Left cardiac atrium (tissue), 4 donors: ENCODE measurements at places on chromosomes 3 and 15. TPM values are rescaled to one million over a fixed set of nuclear protein-coding genes. Genes with fewer than 3 reads are reported as not detected.

PCSK6 gene
- total RNA-seq = 14.5 TPM

C3orf62 gene
- total RNA-seq = 3.2 TPM

CFAP100 gene
- total RNA-seq = not detected

KIF15 gene
- total RNA-seq = 1.4 TPM

ILDR1 gene
- total RNA-seq = not detected

ANKRD34C gene
- total RNA-seq = 0.13 TPM

CCDC54 gene
- total RNA-seq = not detected

TF gene
- total RNA-seq = 31.8 TPM

ST3GAL6 gene
- 22.2 TPM for total RNA-seq

ARPIN gene
- total RNA-seq = 13.4 TPM

PPARG gene
- 40.1 TPM for total RNA-seq

CHRNA7 gene
- total RNA-seq = 0.77 TPM

CPEB1 gene
- total RNA-seq = 3.1 TPM

PEX5L gene
- 0.39 TPM for total RNA-seq

SLC6A11 gene
- total RNA-seq = not detected

ERICH6 gene
- total RNA-seq = not detected

SCAMP5 gene
- 4.5 TPM for total RNA-seq
